ENCODE measurements at places on chromosomes 5 and 9.

DNA sequence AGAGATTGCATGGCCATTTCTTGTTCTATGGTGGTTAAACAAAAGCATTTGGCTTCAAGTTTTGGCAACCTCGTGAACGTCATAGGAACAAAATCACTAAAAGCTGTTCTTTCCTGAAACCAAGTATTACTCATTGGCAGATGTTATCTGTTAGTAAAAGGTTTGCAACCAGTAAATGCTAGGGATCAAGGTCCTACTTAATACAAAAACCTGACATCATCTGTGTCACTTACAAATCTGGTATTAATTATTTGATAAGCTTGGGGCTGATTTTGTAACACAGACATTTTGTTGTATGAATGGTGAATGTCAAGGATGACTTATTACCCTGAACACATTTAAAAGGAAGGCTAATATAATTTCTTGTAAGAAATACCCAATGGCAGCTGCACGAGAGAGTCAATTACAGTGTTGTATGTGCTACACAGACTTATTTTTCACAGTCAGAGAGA, 486.4 kb upstream of the ZNF608 start:
- DNase-seq, result no peak

GRCh38 chr5:171808951-171809350, 23.3 kb downstream of the SMIM23 start:
- no peak for DNase-seq

- DNase-seq, result no peak
Measured at GRCh38 chr5:6727231-6727630, 14.0 kb downstream of the TENT4A start.

GRCh38 chr9:106860721-106861639, 2.0 kb upstream of the ZNF462 start:
- no peak for DNase-seq

DNA sequence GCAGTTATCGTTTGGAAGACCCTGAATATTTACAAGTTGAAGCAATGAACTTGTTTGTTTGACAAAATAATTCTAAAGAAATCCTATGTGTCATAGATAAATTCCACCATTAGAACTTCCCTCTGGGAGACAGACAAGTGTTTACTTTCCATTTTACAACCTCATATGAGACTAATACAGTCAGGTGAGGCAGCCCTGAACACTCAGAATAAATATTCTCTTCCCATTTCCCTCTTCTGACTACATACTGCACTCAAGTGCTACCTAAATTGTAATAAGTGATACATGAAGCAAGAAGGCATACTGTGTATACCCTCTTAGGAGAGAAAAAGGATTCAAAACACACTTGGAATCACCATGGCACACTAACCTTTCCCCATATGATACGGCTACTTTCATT, 6.8 kb downstream of the RASEF start:
- no peak for DNase-seq

- DNase-seq, result no peak
Measured at GRCh38 chr5:76445830-76446229, 42.7 kb downstream of the IQGAP2 start.

DNA sequence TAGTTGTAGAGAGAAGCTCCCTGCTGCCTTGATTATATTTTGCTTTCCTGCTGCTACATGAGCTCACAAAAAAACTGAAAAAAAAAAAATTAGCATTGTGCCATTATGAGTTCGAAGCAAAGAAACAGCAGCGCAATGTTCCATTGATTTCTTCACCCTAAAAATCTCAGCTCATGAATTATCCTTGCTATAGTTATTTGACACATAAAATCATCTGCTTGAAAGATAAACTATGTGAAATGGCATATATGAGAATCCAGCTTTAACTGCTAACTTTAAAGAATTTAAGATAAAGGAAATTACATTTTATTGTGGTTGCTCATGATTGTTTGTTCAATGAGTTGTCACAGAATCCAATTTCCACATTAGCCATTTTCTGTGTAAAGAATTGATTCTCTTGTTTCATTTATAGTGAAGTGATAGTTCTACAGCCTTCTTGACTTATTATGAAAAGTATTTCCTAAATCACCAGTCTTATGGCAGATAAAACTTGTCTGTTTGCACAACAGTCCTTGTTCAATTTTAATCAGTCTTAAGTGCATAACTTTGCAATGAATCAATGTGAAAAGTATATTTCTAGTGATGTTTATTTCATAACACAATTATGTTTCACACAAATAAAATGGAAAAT, 1275.0 kb upstream of the CDH9 start:
- no peak for DNase-seq

DNA sequence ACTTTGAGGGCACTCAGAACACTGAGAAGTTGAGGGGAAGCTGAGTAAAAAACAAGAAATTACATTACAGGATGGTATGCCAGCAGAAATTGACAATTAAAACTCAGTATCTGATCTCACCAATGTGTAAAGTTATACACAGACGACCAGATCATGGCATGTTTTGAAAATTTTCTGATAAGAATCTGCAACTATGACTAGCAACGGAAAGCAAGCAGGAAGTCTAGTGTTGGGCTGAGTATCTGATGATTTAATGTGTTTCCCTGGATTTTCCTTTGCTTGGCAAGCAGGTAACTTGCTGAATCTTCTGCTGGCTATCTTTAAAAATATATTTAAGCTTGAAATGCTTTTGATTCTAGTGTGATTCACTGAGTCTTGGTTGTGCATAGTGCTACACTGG, 5.2 kb upstream of the GCNT4 start:
- peak; percentile 37 for DNase-seq

- no peak for DNase-seq
Measured at GRCh38 chr9:83359039-83359438, 179.2 kb downstream of the FRMD3 start.

All from CD4-positive, alpha-beta memory T cell (primary cell).